ENCODE measurements at places on chromosomes 1 and 21. TPM values are rescaled to one million over a fixed set of nuclear protein-coding genes. Genes with fewer than 3 reads are reported as not detected.

- no peak for DNase-seq
These were observed 183.8 kb downstream of the DHRS3 start for GRCh38 chr1:12434174-12434573.

- DNase-seq, result no peak
These were observed 1.4 kb upstream of the IGSF8 start for GRCh38 chr1:160099716-160100375.

- no peak for DNase-seq
These were observed 3.8 kb downstream of the EFNA3 start for GRCh38 chr1:155082301-155083051.

DNA sequence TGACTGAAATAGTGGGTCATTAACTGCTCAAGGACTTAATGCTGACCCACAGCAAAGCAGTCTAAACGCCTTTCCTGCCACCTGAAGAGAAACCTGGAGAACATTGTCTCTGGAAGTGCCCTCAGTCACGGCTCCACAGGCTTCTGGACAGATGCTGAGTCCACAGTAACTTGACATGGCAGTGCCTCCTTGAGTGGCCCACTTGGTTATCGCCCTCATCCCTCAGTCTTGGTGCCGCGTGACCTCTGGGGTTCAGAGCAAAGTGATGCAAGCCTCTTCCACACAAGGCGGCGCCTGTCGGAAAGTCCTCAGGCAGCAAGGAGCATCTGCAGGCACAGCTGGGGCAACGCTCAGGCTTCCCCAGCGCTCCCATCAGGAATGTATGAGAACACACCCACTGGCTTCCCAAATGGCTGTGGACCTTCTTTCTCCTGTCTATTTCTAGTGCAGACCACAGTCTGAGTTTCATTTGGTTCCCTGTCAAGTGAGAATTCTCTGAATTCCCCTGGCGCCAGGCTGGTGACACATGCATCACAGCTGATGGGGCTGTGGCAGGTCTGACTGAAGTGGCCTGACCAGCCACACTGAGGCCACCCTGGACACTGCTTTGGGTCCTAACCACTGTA is 13.0 kb upstream of the ANGPTL7 start:
- no peak for DNase-seq

GRCh38 chr1:154992721-154993571 is 440 bp upstream of the LENEP start:
- no peak for DNase-seq

GRCh38 chr1:34749992-34750391 is 4.9 kb upstream of the GJB5 start:
- no peak for DNase-seq

DNA sequence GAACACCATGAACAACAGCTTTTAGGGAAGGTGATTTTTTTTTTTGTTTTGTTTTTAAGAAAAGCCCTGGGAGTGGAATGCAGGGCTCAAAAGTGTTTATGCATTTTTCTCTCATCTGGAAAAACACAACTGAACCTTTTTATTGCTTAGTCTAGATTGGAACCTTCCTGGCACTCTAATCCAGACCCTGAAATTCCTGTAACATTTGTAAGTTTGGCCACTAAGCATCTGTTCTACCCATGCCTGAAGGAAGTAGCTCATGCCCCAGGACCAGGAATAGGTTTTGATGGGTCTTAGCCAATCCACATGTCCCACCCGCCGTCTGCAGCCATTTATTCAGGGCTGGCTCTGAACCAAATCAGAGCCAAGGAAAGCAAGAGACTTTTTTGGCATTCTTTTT is 39.7 kb upstream of the SLC2A1 start:
- DNase-seq, result no peak

DNA sequence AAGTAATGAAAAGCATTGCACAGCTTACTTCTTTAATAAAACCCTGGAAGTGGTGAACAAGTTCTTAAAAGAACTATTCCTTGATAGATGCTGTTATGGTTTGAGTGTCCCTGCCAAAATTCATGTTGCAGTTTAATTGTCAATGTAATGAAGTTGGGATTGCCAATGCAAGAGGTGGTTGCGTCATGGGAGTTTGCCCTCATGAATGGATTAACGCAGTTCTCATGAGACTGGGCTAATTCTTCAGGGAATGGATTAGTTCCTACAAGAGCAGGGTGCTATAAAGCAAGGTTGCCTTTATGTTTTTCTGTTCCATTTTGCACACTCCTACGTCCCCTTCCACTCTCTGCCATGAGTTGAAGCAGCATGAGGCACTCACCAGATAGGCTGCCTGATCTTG is 446.7 kb upstream of the B3GALT2 start:
- no peak for DNase-seq

- no peak for DNase-seq
These were observed 5.1 kb upstream of the INAVA start for GRCh38 chr1:200889571-200889970.

GRCh38 chr1:59029411-59030167 is 245.7 kb upstream of the JUN start:
- no peak for DNase-seq

DNA sequence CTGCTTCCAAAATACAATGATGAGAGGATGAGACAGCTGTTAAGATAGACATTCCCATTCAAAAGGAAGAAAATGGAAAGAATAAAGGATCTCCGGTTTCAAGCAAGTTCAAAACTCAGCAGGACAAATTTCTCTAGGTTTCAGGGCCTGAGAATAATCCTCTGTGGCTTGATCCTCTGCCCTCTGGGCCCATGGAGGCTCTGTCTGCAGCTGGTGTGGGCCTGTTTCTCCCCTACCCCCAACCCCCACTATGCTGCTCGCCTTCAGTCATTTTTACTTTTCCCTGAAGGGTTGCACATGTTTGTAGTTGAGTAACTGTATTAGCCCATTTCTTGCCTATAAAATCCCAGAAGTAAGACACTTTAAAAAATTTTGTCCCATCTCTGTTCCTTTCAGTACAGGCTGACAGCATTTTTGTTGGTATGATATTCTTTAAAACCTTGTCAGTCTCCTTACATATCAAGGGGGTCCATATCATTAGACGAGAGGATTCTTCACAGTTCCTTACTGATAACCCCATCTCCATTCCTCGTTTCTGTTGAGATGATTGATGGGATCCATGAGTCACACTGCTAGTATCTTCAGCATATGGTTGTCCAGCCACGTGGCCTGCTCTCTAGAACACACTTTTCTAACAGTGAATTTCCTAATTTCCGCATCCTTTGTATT is 10.5 kb downstream of the ZMYM4 start:
- DNase-seq, result no peak

GRCh38 chr21:15442743-15443469 is 286.9 kb upstream of the USP25 start:
- DNase-seq, result no peak

GRCh38 chr1:151371370-151372057 is 991 bp downstream of the SELENBP1 start:
- DNase-seq, result peak; percentile 64

DNA sequence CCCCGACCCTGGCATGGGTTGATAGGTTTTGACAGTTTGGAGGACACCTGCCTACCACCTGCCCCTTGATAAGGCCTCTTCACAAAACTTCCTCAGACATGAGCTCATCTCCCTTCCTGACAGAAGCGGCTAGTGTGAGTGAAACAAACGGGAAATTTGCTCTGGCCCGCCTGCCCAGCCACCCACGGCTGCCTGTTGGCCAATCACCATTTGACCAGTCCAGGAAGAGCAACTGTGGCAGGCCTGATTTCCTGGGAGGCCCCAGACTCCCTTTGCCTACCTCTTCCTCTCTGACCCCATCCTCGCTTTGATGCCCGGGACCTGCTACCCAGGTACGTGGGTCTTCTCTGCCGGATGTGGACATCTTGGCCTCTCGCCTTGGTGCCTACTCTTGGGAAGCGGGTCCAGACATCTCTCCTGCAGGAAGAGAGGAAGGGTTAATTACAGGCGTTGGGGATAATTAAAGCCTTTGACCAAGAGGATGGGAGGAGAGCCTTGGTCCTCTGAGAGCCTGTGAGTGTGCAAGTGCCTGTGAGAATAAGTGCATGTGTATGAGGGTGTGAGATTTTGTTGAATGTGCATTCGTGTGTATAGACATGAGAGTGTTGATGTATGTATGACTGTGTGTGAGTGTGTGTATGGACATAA is 1.1 kb upstream of the EPHA2 start:
- DNase-seq, result no peak

DNA sequence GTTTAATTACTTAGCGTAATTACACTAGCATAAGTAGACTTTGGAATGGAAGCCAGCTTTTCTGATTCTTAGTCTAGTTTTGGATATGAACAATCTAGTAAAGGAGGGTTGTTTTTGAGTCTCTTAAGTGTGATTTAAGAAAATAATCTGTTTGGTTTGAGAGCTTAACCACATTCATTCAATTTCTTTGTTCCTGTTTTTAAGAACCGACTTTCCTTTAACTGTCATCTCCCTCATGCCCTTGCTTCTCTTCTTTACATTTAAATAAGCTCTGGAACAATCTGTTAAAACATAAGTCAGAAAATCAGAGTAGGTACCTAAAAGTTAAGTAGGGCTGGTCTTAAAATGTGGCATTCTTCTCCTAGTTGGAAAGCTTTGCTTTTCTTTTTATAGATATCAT is 27.7 kb downstream of the CDC42 start:
- no peak for DNase-seq

GRCh38 chr1:229874609-229875008 is 192.4 kb upstream of the GALNT2 start:
- DNase-seq, result no peak

DNA sequence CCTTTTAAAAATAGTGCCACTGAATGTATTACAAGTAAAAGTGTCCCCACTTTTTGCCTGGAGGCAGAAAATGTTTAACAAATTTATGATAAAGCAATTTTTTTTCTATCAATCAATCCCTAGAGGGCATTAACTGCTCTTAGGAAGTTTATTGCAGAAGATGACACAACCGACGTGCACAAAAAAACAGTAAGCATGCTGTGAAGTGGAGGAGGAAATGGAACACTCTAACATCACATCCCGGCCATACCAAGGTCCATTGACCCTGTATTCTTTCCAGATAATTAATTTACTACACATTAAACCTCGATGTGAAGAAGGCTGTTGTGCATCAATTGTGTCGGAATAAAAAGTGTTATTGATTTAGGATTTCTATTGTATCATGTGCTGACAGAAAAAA is 264.9 kb upstream of the NR5A2 start:
- no peak for DNase-seq

- DNase-seq, result no peak
These were observed 38.3 kb upstream of the F3 start for GRCh38 chr1:94579876-94580294.

DNA sequence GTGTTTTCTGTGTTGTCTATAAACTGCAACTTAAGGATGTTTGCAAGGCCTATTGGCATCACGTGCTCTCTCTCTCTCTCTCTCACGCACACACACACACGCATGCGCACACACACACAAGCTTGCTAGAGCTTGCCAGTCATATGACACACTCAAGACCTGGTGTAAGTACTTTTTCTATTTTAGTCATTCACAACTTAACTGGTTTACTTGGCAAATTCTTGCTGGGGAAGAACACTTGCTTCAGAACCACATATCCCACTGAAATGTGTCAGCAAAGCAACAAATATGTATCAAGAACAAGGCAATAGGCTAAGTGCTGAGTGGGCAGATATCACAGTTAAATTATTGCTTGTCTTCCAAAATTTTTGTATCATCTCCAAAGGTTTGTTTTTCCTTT is 107.8 kb downstream of the DISC1 start:
- no peak for DNase-seq

DNA sequence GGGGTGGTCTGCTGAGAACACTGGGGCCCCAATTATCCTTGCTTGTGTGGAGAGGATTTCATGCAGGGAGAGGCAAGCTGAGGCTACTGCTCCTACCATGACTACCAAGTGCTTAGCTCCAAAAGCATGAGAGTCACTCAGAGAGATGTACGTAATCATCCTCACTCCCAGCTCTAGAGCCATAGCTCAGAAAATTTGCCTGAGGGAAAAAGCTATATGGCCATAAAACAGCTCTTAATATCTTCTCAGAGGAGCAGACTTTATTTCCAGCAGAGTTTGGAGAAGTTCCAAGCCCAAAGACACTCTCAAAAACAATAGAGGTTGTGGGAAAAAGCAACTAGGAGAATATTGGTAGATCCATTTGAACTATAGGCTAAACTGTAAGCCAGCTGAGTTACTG is 106.4 kb upstream of the PBX1 start:
- no peak for DNase-seq

GRCh38 chr1:89743788-89744187 is 77.0 kb upstream of the LRRC8D start:
- DNase-seq, result peak; percentile 27

- no peak for DNase-seq
These were observed 819.3 kb downstream of the BRINP3 start for GRCh38 chr1:189658381-189658780.

DNA sequence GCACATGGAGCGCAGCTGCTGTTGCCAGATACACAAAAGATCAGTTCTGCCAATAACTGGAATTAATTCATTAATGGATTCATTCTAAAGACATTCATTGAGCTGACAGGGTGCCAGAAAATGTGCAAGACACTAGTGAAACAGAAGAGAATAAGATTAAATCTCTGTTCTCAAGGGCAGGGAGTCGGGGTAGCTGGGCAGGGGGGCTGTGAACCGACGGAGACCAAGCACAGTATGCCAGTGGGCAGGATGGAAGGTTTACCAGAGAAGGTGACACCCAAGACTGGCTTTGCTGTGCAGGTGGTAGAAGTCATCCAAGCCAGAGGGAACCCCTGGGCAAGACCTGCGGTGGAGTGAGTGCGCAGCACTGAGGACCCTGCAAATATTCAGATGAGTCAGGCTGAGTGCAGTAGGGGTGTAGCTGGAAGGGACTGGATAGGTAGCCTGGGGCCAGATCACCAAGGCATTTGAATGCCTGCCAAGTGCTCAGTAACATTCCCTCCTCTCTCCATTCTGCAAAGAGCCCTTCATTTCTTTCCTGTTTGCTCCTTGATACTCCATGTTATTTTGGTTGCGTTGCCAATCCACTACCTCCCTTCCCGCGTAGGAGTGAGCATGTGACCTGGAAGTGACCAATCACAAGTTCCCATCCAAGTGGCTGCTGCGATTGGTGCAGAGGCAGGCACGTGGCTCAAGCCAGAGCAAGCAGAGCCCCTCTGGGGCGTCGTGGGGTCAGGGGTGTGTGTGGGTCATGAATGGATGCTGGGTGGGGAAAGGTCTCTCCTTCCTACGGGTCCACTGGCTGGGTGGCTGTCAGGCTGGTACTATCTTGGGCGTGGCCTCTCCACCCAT is 413.1 kb downstream of the PTPRU start:
- DNase-seq, result no peak

PLPP3 gene
- total RNA-seq, result 122 TPM

LHX4 gene
- not detected for total RNA-seq

SLC1A7 gene
- total RNA-seq, result 0.16 TPM

LRRC39 gene
- 1.9 TPM for total RNA-seq

SNX7 gene
- total RNA-seq, result 24.0 TPM

ERG gene
- 12.2 TPM for total RNA-seq

KIRREL1 gene
- 26.1 TPM for total RNA-seq

MNDA gene
- total RNA-seq, result 4.6 TPM

DCLRE1B gene
- 3.5 TPM for total RNA-seq

SGIP1 gene
- 3.1 TPM for total RNA-seq

SH2D2A gene
- total RNA-seq, result 5.4 TPM

ZNF644 gene
- 104 TPM for total RNA-seq

RORC gene
- total RNA-seq, result 7.8 TPM

Measured in breast epithelium (tissue), 4 donors.